IPS DF 19.7 (cell line): ENCODE measurements at places on chromosomes 12 and 14.

- no peak for DNase-seq
Measured at GRCh38 chr12:50151047-50151687, 16.0 kb downstream of the CERS5 start.

DNA sequence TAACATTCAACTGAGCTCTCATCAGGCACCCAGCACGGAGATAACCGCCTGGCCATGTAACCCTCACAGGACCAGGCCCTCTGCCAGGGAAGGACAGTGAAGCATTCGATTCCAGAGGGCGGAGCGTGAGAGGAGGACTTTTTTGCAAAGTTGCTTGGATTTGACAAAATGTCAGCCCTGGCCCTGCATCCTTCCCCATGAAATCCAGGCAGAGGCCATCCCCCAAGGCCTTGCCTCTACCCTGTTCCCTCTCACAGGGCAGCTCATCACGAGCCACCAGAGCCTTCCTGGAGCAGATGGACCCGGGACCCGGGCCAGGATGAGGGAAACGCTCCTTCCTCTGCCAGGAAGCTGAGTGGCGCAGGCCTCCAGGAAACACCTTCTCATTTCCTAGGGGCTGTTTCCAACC is 17.0 kb downstream of the CAMKK2 start:
- no peak for DNase-seq

DNA sequence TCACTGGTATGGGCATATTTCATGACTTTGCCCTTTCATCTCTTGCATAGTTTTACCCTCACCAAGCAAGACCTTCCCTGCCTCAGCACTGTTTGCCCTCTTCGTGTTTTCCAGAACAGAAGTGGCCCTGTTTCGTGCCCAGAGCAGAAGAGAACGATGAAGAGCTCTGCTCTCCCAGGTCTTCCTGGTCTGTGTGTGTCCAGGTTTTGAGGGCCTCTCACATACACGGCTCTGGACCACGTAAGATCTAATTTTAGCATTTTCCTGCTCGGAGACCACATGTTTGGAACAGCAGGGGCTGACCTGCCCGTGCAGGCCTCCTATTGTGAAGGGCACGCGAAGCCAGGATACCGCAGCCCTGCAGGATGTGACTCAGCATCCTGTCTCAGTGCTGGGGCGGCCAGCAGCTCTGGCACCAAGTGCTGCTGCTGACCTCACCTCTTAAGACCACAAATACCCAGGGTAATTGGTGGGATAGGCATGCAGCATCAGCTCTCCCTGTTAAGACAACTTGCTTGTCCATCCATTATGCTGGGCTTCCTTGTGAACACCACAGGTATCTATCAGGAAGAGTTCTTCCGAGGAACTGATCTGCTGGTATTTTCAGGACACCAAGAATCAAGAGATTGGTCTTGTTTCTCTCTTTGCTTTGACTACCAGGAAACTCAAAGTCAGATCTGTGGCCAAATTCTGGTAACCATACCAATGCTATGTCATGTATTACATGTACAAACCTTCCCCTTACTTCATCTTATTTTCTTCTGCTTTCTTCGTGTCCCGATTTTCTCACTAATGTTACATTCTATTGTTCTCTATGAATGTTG is 19.0 kb downstream of the SSH1 start:
- peak; percentile 82 for DNase-seq

- DNase-seq, result no peak
Measured at GRCh38 chr12:131619106-131619642, 91.7 kb upstream of the SFSWAP start.

GRCh38 chr12:52361553-52361952 is 5.7 kb downstream of the KRT85 start:
- DNase-seq, result no peak

- DNase-seq, result no peak
Measured at GRCh38 chr12:3092764-3093163, 15.6 kb downstream of the TSPAN9 start.

GRCh38 chr12:100083308-100083707 is 59.4 kb downstream of the BLTP3B start:
- DNase-seq, result no peak

DNA sequence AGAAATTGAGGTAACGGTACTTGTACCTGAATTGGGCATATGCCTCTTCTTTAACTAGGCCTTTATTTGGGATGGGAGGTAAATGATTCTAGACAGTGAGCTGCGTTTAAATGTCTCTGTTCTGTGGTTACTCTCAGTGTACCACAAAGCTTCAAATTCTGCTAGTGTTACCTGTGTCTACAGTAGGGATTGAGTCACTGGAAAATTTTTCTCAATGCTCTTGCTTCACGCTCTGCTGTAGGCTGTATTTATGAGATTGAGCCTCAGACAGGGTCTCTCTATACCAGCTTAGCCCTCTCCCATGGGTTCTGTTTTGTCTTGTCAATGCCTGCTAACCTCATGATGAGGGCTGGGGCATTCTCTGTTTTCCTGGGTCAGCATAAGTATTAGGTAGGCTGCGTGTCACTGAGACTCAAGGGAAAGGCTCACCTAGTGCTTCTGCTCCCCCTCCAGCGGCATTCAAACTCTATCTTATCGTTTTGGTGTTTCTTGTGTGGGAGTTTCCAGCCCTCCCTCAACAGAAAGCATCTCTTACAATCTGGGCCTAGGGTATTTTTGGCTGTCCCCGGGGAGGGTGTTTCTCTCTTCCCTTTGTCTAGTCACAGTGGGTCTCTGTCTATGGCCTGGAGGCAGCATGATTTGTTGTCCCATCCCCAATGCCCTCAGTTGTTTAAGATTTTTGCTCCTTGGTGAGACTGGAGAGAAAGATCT is 285.8 kb downstream of the ADGRD1 start:
- DNase-seq, result no peak

- no peak for DNase-seq
Measured at GRCh38 chr14:44462381-44462780, 44.7 kb downstream of the FSCB start.

GRCh38 chr12:1213205-1213604 is 222.2 kb downstream of the ERC1 start:
- no peak for DNase-seq

GRCh38 chr14:95815226-95815690 is 61.4 kb upstream of the TUNAR start:
- no peak for DNase-seq

DNA sequence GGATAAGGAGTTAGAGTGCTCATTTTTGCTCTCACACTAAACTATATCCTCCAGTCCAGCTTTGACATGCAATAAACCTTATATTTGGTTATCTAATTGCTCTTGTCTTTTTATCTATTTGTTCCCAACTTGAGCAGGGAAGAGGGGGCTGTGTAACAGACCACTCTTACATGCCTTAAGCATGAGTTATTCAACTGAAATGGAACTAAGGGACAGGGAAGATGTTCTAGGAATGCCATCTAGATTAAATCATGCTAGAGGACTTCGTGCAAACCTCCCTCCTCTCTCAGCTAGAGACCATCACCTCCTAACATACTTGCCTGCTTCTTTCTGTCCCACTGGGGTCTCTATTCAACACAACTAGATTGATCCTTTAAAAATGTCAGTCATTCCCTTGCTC is 20.6 kb downstream of the SPX start:
- DNase-seq, result no peak

GRCh38 chr12:61538951-61539350 is 721.3 kb upstream of the USP15 start:
- DNase-seq, result no peak
